ENCODE measurements at places on chromosomes 7 and 10. TPM values are rescaled to one million over a fixed set of nuclear protein-coding genes. Genes with fewer than 3 reads are reported as not detected.

Gene CYP3A7
- not detected for total RNA-seq

- H3K27ac ChIP-seq = peak overlapping the region; percentile 67
- H3K4me3 ChIP-seq = no peak overlapping the region
- peak; percentile 77 for DNase-seq
Observed at GRCh38 chr10:78215645-78216044, 182.0 kb downstream of the RPS24 start.

DNA sequence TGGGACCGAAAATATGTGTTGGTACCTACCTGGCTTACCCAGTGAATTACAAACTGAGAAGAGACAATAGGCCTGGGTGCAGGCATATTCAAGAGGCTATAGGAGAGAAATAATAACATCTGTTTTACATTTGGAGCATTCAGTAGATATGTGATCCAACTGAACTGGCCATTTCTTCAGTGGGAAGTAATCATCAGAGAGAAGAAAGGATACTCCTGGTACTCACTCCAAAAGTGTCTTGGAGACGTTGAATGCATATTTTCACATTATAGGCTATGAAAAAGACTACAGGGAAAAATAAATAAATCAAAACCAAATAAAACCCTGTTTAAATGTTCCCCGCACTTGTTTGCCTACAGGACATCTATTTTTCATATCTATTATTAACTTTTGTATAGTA lies 1680.3 kb downstream of the REEP3 start:
- no peaks in the 10 kb centered on the region for H3K36me3 ChIP-seq
- H3K4me3 ChIP-seq = no peak overlapping the region
- no peak overlapping the region for H3K27ac ChIP-seq
- DNase-seq = no peak

DNA sequence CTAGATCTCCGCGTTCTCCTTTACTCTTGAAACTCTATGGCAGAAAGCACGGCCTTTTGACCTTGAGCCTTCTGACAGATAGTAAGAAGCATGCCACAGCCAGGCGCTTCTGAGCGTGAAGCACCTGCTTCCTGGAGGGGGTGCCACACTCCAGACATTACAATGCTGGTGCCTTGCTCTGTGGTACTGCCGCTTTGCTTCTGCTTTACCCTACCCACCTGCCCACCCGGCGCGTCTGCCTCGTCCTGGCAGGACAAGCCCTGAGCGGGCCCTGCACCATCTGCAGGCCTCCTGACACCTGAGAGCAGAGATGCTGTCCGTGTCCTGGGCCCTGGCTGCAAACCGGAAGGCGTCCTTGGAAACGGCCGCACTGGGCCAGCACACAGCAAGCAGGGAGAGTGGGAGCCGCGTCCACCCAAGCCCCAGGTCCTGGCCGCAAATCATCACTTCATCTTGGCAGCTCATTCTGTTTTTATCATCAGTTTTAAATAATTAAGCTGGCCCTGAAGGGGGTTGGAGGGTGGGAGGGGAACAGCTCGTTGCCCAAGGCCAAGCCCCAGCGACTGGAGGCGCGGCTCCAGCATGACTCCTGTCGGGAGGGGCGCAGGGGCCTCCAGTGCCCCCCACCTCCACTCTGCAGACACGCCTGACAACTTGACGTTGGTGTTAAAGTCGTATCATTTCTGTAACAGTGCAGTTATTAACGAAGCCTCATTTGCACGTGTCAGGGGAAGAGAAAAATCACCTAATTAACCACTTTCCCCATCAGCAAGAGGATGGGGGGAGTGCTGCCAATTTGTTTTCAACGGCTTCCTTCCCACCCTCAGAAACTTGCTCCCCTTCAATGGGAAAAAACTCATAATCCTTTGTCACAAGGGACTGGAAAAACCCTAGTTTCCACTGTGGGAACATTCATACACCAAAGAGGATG lies 132.2 kb downstream of the MAD1L1 start:
- no peak overlapping the region for H3K27ac ChIP-seq
- peaks cover 20% of the 10 kb centered on the region for H3K4me1 ChIP-seq
- H3K27me3 ChIP-seq = no peaks in the 10 kb centered on the region
- no peak for DNase-seq
- no peak overlapping the region for H3K4me3 ChIP-seq
- H3K36me3 ChIP-seq = no peaks in the 10 kb centered on the region

- DNase-seq = no peak
- no peak overlapping the region for H3K27ac ChIP-seq
- no peak overlapping the region for H3K4me3 ChIP-seq
- H3K4me1 ChIP-seq = no peaks in the 10 kb centered on the region
- H3K27me3 ChIP-seq = no peaks in the 10 kb centered on the region
- H3K36me3 ChIP-seq = peaks cover 2% of the 10 kb centered on the region
Observed at GRCh38 chr10:10520491-10521385, 496.9 kb upstream of the CELF2 start.

Gene MPP7
- 4.0 TPM for total RNA-seq

Gene C10orf143
- 2.5 TPM for total RNA-seq

GRCh38 chr10:110912374-110912773 lies 6.6 kb downstream of the BBIP1 start:
- peaks cover 2% of the 10 kb centered on the region for H3K4me1 ChIP-seq
- no peak overlapping the region for H3K27ac ChIP-seq
- no peak overlapping the region for H3K4me3 ChIP-seq
- no peaks in the 10 kb centered on the region for H3K27me3 ChIP-seq
- H3K36me3 ChIP-seq = peaks cover 4% of the 10 kb centered on the region

DNA sequence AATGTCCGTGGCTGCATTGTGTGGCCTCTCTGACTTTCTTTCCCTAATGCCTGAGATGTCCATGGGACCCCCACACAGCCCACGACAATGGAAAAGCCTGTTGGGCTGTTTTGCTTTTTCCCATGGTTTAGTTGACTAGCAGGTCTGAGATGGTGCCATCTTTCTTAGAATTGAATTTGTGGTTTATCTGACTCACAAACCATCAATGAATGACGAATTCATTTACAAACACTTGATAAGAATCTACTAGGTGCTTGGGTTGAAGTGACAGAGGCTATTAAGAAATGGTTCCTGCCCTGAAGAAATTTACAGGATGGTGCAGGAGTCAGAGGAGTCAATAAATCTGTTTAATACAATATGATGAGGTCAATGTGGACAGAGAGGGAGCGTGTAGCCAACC lies 75.4 kb downstream of the OTUD1 start:
- H3K27ac ChIP-seq = no peak overlapping the region
- DNase-seq = no peak
- H3K27me3 ChIP-seq = no peaks in the 10 kb centered on the region
- no peaks in the 10 kb centered on the region for H3K4me1 ChIP-seq
- H3K36me3 ChIP-seq = no peaks in the 10 kb centered on the region

Gene BBIP1
- total RNA-seq = 37.0 TPM

DNA sequence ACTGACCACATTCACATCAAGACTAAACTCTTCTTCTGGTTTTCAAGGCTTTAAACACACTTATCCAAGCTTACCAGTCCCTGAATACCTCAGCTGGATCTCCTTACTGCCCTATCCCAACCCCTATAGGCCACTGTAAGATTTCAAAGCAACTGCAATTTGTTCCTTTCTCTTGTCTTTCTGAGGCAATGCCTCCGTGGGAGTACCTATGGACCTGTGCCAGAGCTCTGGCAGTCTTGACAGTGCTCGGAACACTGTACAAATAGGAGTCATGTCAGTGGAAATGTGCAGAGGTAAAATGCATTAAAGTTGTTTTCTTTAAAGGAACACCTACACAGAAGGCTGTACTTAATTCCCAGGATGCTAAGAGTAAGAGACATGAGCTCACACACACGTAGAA lies 124.7 kb downstream of the CNOT4 start:
- H3K36me3 ChIP-seq = no peaks in the 10 kb centered on the region
- peaks cover 13% of the 10 kb centered on the region for H3K4me1 ChIP-seq
- H3K4me3 ChIP-seq = no peak overlapping the region
- no peak for DNase-seq

Gene SLC16A9
- 0.78 TPM for total RNA-seq

Gene ITGA8
- total RNA-seq = 1.5 TPM

DNA sequence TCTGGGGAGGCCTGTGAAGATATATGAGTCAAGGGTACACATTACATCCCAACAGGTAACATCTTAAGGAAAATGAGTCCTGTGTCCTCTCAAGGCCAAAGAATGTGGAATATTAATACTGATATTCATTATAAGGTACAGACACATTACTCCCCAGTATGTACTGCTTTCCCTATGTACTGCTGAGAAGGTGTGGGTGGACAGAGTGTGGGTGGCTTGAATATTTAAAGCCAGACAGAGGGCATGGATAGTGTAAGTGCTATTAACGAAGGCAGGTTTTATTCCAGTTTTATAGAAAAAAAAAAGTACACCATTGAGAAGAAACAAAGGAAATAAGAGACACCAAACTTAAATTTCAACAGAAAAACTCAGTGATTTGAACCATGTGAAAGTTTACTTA lies 1054.4 kb downstream of the XPNPEP1 start:
- H3K27me3 ChIP-seq = no peaks in the 10 kb centered on the region
- DNase-seq = no peak
- H3K4me1 ChIP-seq = no peaks in the 10 kb centered on the region
- H3K4me3 ChIP-seq = no peak overlapping the region
- H3K36me3 ChIP-seq = no peaks in the 10 kb centered on the region

Gene ASIC3
- total RNA-seq = 2.5 TPM

GRCh38 chr7:29610086-29610485 lies 46.5 kb downstream of the PRR15 start:
- no peak overlapping the region for H3K4me3 ChIP-seq
- H3K36me3 ChIP-seq = no peaks in the 10 kb centered on the region
- no peaks in the 10 kb centered on the region for H3K4me1 ChIP-seq
- no peak overlapping the region for H3K27ac ChIP-seq
- no peaks in the 10 kb centered on the region for H3K27me3 ChIP-seq
- no peak for DNase-seq

Gene OR6V1
- total RNA-seq = not detected

GRCh38 chr10:33521062-33521461 lies 186.6 kb upstream of the NRP1 start:
- H3K4me1 ChIP-seq = no peaks in the 10 kb centered on the region
- H3K27me3 ChIP-seq = no peaks in the 10 kb centered on the region
- no peak overlapping the region for H3K27ac ChIP-seq
- H3K36me3 ChIP-seq = no peaks in the 10 kb centered on the region

Gene CHAT
- total RNA-seq = not detected

DNA sequence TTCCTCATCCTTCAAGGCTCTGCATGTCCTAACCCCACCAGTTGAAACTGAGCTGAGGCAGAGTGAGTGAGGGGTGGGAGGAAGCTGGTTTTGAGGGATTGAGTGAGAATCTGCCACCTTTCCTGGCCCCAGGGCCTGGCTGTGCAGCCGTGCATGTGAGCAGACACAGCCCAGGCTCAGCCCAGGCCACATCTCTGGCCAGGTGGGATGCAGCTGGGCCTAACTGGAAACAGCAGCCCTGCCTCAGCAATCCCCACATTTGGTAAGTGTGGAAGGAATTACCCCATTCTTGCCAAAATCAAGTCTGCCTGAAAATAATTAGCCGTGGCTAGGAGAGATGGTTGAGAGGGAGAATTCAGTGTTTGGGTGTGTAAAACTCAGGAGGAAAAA lies 116.6 kb downstream of the NEURL1 start:
- peak overlapping the region; percentile 70 for H3K27ac ChIP-seq
- peaks cover 60% of the 10 kb centered on the region for H3K4me1 ChIP-seq
- no peaks in the 10 kb centered on the region for H3K27me3 ChIP-seq
- H3K36me3 ChIP-seq = no peaks in the 10 kb centered on the region
- DNase-seq = no peak
- no peak overlapping the region for H3K4me3 ChIP-seq

DNA sequence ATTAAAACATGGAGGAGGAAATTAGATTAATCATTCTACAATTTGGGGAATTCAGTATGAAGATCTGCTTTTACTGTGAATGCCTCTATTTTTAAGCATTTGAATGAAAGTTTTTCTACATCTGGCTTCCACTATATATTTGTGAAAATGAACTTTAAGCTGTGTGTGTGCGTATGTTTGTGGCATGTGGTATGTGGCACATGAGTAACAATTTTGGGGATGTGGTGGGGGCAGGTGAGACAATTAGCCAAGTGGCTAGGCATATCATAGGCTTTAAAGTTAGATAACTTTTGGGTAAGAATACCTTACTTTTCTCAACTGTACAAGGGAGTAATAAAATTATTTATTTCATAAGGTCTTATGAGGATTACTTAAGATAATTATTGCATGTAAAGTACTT lies 81.5 kb downstream of the ZNF22 start:
- no peak overlapping the region for H3K4me3 ChIP-seq
- DNase-seq = no peak
- no peak overlapping the region for H3K27ac ChIP-seq

GRCh38 chr10:7403620-7404019 lies 7.2 kb downstream of the SFMBT2 start:
- no peak for DNase-seq
- H3K27me3 ChIP-seq = no peaks in the 10 kb centered on the region
- H3K36me3 ChIP-seq = no peaks in the 10 kb centered on the region
- no peak overlapping the region for H3K4me3 ChIP-seq
- H3K4me1 ChIP-seq = no peaks in the 10 kb centered on the region
- H3K27ac ChIP-seq = no peak overlapping the region

DNA sequence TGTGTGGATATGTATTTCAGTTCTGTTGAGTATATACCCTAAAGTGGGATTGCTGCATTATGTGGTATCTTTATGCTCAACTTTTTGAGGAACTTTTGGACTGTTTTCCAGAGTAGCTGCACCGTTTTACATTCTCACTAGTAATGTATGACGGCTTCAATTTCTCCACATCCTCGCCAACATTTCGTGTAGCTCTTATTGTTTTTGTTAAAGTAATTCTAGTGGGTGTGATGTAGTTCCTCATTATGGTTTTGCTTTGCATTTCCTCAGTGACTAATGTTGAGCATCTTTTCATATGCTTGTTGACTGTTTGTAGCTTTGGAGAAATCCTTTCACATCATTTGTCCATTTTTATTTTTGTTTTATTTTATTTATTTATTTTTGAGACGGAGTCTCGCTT lies 4.5 kb downstream of the STMP1 start:
- H3K36me3 ChIP-seq = no peaks in the 10 kb centered on the region
- no peaks in the 10 kb centered on the region for H3K4me1 ChIP-seq
- no peak overlapping the region for H3K4me3 ChIP-seq
- no peak for DNase-seq

Gene BAMBI
- 16.7 TPM for total RNA-seq

Gene HOGA1
- 3.6 TPM for total RNA-seq

Gene GDF2
- total RNA-seq = not detected

- H3K4me3 ChIP-seq = no peak overlapping the region
- H3K4me1 ChIP-seq = peaks cover 47% of the 10 kb centered on the region
- DNase-seq = no peak
- H3K27me3 ChIP-seq = no peaks in the 10 kb centered on the region
- H3K27ac ChIP-seq = no peak overlapping the region
Observed at GRCh38 chr10:80177781-80178636, 27.3 kb downstream of the ANXA11 start.

DNA sequence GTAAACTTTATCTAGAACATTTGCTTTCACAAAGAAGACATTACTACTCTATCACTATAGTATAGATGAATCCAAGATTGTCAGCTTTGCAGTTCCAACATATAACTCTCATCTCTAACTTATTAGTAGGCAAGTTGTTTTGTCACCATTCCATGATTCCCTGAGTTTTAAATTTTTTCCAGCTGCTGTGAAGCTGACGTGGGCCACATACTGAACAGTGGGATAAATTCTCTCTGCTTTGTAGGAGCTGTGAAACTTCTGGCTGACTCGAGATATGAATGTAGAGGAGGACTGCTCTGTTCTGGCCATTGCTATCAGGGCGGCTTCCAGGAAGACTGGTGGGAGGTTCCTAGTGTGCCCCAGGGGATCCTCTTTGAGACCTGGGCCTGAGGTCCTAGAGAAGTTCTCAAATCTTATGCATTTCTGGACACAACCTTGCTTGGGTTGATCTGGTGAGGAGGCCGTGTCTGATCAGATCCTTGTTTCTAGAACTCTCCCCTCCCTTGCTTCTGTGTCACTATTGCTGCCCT lies 58.0 kb downstream of the LSMEM1 start:
- no peak for DNase-seq
- no peaks in the 10 kb centered on the region for H3K36me3 ChIP-seq
- H3K4me1 ChIP-seq = no peaks in the 10 kb centered on the region
- no peak overlapping the region for H3K27ac ChIP-seq
- no peaks in the 10 kb centered on the region for H3K27me3 ChIP-seq

Gene CALHM3
- total RNA-seq = not detected

Gene AKR1C4
- not detected for total RNA-seq
